Hematopoietic multipotent progenitor cell treated with erythropoietin and hydrocortisone succinate and interleukin-3 and kit ligand, for 15 days (in vitro differentiated cells): ENCODE measurements at places on chromosomes 16 and 17.

GRCh38 chr17:36675786-36676185, 74.4 kb downstream of the MRM1 start:
- no peak for DNase-seq

DNA sequence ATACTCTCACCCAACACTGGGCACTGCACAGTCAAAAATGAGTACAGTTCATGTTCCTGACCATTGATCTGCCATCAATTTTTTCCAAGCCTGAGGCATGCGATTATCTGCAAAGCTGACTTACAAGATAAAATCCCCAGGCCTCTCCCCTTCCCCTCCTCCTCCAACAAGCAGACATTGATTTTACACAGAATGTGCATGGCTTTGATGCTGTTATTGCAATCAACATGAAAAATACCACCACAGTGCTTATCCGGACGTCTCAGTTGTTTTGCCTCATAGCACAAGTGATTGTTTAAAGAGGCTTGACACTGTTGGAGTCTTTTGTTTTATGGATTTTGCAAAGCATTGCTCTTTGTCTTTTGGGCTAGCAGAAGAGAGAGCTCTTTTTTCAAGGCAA, 163.8 kb downstream of the TOX3 start:
- DNase-seq: no peak

GRCh38 chr17:12865769-12866168, 76.5 kb downstream of the ARHGAP44 start:
- DNase-seq: no peak

DNA sequence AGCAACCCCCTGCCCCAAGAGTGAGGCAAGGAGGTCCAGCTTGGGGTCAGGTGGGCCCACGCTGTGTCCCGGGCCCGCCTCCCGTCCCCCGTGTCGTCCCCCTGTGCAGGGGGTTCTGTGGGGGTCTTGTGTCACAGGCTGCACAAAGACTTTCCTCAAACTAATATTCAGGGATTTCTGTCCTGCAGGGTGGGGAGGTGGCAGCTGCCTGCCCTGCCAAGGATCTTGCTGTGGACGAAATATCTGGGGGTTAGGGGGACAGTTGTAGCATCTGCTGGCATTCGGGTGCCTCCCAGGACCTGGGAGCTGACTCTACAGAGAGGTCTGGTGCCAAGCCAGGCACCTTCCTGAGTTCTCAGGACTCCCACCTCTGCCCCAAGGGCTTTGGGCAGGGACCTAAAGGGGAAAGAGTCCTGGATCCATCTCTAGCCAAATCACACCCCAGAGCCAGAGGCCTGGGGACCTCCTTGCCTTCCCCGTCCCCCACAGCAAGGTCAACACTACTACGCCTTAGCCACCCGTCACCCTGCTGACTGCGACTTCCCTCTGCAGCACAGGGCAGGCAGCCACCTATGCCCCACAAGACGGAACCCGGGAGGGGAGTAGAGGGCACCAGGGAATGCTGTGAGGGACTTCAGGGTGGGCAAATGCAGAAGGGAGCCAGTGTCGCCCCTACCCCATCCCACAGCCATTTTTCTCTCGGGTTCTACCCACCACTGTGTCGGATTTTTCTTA, 59.3 kb downstream of the TMEM132E start:
- DNase-seq: no peak

DNA sequence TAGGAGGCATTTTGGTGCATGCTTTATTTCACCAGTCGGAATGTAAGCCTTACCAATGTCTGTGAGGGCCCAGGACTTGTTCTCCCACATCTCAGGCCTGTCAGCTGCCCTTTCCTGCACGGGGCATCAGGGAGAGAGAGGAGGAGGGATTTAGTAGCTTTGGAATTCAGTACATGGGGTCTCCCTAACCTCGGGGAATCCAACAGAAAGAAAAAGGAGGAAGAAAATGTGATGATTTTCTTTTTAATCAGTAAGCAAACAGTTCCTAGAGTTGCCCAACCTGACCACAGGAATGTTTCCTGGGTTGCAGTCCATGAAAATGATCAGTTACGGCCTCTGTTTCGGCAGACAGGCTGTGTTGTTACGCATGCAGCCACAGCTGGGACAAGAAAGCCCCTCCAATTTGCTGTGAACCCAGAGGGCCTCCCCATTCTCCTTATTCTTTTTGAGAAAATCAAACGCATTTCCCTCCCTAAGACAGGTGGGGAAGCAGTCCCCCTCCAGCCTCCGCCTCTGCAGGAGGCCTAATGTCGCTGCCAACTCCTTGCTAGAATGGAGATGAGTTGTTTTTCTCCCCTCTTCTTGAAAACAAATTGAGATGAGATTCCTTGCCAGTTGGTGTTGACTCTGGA, 53.1 kb upstream of the TANGO6 start:
- DNase-seq: no peak

- no peak for DNase-seq
Measured at GRCh38 chr16:66481081-66481942, 54.2 kb downstream of the BEAN1 start.

DNA sequence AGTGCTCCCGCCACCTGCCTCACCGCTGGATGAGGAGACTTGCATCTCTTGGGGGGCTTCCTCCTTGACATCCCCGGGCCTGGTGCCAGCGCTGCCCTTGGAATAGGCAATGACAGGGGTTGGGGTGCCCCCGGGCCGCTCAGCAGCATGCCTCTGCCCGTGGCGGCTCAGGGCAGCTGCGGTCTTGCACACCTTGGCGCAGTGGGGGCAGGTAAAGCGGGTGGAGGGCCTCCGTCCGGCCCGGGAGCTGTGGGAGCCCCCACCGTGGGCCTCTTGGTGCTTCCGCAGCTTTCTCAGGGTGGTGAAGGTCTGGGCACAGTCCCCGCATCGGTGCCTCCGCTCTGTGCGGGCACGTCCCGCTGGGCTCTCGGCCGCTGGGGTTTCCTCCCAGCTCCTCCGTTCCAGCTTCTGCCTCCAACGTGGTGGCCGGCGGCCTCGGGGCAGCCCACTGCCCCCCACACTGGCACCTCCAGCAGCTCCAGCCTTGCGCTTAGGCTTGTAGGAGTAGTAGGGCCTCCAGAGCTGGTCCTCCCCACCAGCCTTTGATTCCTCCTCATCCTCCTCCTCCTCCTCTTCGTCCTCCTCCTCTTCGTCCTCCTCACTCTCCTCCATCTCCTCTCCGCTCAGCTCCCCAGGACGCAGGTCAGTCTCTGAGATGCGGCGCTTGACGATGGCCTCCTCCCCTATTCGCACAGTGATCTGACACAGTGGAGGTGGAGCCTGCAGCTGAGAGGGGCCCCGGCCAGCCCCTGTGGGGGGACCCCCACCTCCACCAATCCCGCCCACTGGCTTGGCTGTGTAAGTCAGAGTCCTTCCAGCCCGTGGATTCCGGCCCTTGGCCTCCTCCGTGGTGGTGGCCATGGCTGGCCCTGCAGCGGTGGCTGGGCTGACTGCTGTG, 16.7 kb downstream of the ZBTB4 start:
- DNase-seq: no peak

DNA sequence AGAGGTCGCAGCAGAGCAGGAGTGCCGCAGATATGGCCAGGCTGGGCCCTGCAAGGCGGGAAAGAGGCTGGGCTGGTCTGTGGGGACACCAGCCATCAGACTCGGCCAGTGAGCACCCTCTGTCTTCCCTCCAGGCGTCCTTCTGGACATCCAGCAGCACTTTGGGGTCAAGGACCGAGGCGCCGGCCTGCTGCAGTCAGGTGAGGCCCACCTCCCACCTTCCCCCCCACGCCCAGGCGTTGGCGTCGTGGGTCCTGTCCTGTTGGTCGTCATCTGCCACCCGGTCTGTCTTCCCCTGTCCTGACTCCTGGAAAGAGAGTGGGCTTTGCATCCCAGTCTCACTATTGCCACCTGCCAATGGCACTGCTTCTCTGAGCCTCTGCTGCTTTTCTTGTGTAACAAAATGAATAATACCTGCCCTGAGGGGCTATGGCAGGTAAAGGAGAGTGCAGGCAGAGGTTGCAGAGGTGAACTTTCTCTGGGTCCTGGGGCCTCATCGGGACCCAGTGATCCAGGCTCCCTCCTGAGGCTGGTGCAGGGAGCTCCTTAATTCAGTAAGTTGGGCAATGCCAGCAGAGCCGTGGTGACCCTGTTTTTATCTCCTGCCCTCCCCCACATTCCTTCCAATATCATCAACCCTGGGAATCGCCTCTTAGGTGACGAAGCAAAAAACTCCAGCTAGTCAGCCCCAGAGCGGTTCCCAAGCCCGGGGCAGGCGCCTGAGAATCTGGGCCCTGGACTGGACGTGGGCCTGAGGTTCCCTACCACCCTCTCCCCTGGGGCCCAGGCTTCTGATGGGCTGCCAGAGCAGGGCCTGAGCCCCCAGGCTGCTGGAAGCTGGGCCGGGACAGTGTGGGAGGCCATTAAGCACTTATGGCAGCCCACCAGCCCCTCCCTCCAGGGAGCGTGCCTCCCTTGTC, 14.7 kb downstream of the SPNS2 start:
- DNase-seq: no peak

GRCh38 chr17:74922172-74922571, 883 bp downstream of the USH1G start:
- DNase-seq: no peak

- no peak for DNase-seq
Measured at GRCh38 chr17:10172241-10172741, 26.1 kb downstream of the GAS7 start.

DNA sequence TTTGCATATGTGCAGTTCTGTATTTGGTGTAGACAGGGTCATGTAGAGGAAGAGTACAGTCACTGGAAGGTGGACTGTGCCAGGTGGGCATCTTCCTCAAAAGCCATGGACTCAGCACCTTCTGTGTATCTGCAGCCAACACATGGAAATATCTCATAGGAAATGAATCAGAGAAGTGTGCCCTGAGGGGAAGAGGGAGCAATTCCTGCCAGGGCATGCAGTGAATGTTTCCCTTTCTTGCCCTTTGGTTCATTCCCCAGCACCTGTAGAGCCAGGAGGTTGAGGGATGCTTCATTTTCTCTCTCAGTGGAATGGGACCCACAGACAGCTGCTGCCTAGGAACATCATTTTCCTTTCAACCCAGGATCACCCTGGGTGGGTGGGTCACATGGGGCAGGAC, 146.1 kb upstream of the HSBP1 start:
- no peak for DNase-seq

GRCh38 chr16:88921591-88921990, 55.1 kb upstream of the PABPN1L start:
- DNase-seq: no peak

- no peak for DNase-seq
Measured at GRCh38 chr16:49458656-49459445, 85.2 kb downstream of the C16orf78 start.

DNA sequence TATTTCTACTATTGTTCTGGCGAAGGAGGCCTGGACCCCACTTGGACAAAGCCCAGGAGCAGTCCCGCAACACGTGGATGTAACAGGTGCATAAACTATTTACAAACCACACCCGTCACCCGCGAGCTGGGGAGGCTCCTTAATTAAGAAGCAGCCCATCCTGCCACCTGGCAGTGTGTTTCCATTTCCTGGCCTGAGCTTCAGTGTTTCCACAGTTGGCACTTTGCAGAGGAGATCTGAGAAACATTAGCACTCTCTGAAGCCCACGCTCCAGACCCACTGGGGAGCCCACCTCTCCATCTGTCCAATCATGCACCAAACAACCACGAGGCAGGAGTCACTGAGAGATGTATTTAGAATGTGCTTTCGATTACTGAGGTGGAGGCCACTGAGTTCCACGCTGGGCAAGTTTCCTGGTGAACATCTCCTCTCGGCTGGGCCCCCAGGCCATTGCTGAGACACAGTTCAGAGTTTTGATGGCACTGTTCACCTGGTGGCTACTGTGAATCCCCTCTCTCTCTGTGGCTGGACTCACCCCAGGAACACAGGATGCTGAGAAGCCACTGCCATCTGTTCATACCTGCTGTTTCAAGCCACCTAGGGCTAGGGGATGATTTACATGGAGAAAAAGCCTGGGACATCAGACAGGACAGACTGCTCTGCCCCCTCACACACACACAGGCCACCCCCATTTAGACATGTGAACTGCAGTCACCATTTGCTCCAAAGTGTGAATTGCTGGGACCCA, 129.1 kb downstream of the AIPL1 start:
- DNase-seq: no peak

DNA sequence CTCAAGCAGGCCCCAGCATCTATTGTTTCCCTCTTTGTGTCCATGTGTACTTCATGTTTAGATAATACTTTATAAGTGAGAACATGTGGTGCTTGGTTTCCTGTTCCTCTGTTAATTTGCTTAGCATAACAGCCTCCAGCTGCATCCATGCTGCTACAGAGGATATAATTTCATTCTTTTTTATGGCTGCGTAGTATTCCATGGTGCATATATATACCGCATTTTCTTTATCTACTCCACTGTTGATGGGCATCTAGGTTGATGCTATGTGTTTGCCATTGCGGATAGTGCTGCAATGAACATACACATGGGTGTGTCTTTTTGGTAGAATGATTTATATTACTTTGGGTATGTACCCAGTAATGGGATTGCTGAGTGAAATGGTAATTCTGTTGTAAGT, 31.4 kb upstream of the SCNN1B start:
- no peak for DNase-seq

DNA sequence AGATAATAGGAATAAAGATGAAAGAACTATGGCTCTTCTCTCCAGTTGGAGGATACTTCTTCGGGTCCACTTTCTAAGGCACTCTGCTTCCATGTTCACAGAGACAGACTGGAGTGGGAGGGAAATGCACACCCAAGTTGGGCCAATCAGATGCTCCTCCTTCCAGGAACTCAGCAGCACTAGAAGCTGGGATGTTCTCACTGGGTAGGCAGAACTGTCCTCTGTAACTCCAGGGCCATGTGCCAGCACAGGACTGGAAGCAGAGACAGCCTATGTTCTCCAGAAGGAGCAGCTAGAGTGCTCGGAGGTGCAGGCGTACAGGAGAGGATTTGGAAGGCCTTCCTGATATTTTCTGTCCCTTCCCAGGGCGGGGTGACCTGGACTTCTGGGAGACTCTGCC, 49.9 kb upstream of the SREBF1 start:
- DNase-seq: no peak

DNA sequence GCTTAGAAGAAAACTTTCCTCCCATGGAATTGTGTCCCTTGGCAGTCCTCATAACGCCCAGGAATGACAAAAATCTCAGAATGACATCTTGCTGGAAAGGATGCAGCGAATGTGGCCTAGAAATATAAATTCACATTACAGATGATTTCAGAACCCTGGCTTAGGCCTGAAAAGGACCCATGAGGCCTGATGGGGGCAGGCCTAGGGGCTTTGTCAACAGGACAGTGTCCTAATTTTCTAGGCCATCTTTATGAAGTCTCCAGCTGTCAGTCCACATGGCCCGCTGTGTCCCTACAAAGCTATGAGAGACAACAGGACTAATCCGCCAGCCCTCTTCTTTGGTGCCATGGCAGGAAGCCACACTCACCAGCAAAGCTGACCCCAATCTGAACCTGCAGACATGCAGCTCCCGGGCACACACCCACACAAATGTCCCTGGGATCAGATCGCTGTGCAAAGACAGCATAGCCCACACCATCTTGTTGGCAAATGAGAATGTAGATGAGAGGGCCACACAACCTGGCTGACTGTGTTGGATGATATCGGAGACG, 40.4 kb upstream of the DNAH17 start:
- no peak for DNase-seq

DNA sequence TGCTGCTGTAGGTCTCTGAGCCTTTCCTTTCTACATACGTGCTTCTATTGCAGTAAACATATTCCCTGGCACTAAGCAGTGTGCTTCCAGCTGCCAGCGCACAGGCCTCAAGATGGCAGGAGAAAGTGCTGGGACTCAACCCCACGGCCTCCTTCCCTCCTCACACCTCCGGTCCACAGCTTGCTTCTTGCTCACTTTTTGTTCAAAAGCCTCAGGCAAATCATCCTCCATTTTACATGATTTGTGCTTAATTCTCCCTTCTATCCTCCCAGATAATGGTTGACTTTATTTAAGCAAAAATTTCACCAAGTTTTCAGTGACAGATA, 5.4 kb downstream of the CDK5R1 start:
- DNase-seq: no peak

- no peak for DNase-seq
Measured at GRCh38 chr16:67163999-67164558, 466 bp upstream of the HSF4 start.
